ENCODE measurements at places on chromosomes 5 and 9. TPM values are rescaled to one million over a fixed set of nuclear protein-coding genes. Genes with fewer than 3 reads are reported as not detected.

The SURF1 gene
- polyA plus RNA-seq, result 26.8 TPM

The ABCA1 gene
- polyA plus RNA-seq, result 1.9 TPM

The SMIM33 gene
- not detected for polyA plus RNA-seq

The SERINC5 gene
- polyA plus RNA-seq, result 5.1 TPM

The OTULINL gene
- 1.3 TPM for polyA plus RNA-seq

The SLC22A4 gene
- polyA plus RNA-seq, result 2.4 TPM

The ZNG1A gene
- polyA plus RNA-seq, result 83.0 TPM

The LVRN gene
- polyA plus RNA-seq, result not detected

The PCA3 gene
- polyA plus RNA-seq, result 3.6 TPM

The PCDHGA5 gene
- polyA plus RNA-seq, result 2.5 TPM

The PLK2 gene
- 20.5 TPM for polyA plus RNA-seq

The PCDHGA4 gene
- polyA plus RNA-seq, result 0.27 TPM

The C5orf52 gene
- polyA plus RNA-seq, result not detected

The CCDC69 gene
- 6.6 TPM for polyA plus RNA-seq

The MARCOL gene
- not detected for polyA plus RNA-seq

The IQGAP2 gene
- 0.44 TPM for polyA plus RNA-seq

The NRARP gene
- polyA plus RNA-seq, result not detected

The SPATA31D4 gene
- not detected for polyA plus RNA-seq

The SLC6A19 gene
- not detected for polyA plus RNA-seq

The PCDHA9 gene
- polyA plus RNA-seq, result 0.16 TPM

The SLU7 gene
- 124 TPM for polyA plus RNA-seq

The NPM1 gene
- 959 TPM for polyA plus RNA-seq

The PCDHB8 gene
- not detected for polyA plus RNA-seq

The IL3 gene
- polyA plus RNA-seq, result not detected

The NOL6 gene
- polyA plus RNA-seq, result 14.9 TPM

The ARL14EPL gene
- not detected for polyA plus RNA-seq

The MYMK gene
- polyA plus RNA-seq, result not detected

The ACTBL2 gene
- polyA plus RNA-seq, result not detected

The MAMDC2 gene
- 3.9 TPM for polyA plus RNA-seq

The PCDHGC4 gene
- polyA plus RNA-seq, result 0.22 TPM

The PTGES gene
- not detected for polyA plus RNA-seq

The FCN1 gene
- polyA plus RNA-seq, result not detected

Data from Purkinje cell (primary cell).